ENCODE measurements at places on chromosomes 1 and 21.

- DNase-seq: peak; percentile 28
Observed at GRCh38 chr1:75615613-75616435, 4.9 kb upstream of the SLC44A5 start.

DNA sequence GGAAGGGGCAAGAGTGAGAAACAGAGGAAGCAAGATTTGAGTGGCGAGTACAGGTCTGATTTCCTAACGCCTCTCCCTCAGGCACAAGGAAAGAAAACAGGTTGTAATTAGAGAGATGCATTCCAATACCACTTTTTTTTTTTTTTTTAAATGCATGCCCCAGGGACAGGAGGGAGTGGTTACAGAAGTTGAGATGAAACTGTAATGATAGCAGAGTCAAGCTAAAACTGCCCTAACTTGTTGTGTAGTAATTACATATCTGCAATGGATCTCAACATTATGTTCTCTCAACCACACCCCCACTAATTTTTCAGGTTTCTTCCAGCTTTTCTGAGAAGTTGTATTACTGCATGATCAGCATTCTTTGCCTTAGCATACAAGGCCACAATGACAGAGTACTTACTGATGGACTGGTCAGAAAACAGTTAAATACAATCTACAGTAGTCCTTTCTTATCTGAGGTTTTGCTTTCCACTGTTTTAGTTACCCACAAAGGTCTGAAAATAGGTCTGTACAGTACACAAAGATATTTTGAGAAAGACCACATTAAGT, 5.5 kb downstream of the ETV3 start:
- no peak for DNase-seq

DNA sequence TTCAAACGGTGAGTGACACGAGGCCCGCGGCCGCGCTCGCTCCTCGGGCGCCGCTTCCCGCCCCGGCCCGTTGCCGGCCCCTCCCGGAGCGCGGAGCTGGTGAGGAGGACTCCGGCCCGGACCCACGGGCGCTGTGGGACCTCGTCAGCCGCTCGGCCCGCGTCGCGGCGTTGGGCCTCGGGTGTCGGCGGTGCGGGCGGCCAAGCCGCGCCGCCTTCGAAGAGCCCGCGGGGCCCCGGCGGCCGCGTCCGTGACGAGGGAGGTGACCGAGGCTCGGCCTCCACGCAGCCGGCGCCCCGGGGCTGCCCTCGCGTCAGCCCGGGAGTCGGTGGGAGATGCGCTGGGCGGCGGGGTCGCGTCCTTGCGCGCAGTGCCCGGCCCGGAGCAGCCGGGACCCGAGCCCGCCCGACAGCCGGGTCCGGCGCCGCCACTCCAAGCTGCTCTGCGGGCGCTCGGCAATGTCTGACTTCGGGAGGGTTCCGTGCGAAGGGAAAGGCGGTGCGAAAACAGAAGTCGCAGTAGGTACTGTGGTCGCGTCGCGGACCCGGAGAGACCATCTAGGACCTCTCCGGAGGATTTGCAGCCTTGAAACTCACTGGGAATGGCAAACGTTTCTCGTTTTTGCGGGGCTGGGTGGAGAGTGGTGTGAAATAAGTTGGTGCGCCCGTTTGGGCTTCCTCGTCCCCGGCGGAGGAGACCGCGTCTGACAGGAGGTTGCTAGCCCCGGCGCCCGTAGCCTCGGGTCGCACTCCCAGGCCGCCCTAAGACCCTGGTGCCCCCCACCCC, 829 bp downstream of the SPEN start:
- DNase-seq: peak; percentile 37

- no peak for DNase-seq
Observed at GRCh38 chr21:36381841-36382589, 3.2 kb upstream of the CHAF1B start.

DNA sequence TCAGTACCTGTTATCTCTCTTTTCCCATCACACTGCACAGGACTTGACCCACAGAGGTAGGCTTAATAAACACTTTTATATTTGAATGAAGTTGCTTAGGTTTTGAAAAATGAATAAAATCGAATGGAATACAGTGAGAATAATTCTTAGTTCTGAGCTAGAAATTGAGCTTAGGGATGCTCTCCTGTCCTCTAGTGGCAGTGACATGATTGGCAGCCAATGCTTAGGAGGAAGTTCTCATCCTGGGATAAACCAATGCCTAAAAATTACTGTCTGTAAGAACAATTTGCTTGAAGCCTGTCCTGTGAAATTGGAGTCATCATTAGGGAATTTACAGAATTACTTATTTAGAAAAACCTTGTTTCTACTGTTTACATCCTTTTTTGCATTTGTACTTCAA, 21.3 kb upstream of the CYP4X1 start:
- no peak for DNase-seq
